Right hindlimb (tissue), 1 donor: ENCODE measurements at places on chromosomes 2 and 18.

GRCh38 chr2:130756053-130756873 lies 923 bp downstream of the AMER3 start:
- DNase-seq = peak; percentile 60

DNA sequence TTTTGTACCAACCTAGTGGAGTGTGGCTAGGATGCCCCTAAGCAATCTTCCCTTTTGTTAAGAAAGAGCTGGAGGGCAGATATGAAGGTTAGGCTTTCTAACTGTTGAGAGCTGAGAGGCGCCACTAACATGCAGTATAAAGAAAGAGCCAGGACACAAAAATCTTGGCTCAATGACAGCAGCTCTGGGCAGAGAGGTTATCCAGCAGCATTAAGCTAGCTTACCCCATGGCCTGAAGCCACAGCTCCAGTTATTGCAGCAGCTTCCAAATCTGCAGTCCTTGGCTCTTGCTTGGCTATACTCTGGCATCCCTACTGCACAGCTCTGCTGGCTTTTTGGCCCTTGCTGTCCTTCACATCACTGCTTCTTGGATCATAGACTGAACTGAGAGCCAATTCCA lies 213.4 kb downstream of the GPD2 start:
- peak; percentile 71 for DNase-seq

GRCh38 chr2:188824125-188824524 lies 150.0 kb upstream of the COL3A1 start:
- DNase-seq = no peak

DNA sequence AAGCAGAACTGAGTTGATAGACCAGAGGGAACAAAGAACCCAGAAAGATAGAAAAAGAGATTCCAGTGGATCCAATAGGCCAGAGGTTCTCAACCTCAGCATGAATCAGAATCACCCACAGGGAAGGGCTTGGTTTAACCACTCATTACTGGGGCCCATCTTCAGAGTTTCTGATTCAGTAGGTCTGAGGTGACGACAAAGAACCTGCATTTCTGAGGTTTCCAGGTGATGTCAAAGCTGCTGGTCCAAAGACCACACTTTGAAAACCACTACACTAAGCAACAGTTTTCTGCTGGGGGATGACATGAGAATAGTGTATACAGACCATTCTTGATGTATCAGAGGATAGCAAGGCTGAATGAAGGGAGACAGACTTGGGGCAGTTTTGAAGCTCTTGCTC lies 296.9 kb upstream of the STON1 start:
- no peak for DNase-seq
